ENCODE measurements at places on chromosomes 12 and 14.

- DNase-seq, result no peak
Observed at GRCh38 chr12:15842108-15842507, 40.1 kb upstream of the STRAP start.

DNA sequence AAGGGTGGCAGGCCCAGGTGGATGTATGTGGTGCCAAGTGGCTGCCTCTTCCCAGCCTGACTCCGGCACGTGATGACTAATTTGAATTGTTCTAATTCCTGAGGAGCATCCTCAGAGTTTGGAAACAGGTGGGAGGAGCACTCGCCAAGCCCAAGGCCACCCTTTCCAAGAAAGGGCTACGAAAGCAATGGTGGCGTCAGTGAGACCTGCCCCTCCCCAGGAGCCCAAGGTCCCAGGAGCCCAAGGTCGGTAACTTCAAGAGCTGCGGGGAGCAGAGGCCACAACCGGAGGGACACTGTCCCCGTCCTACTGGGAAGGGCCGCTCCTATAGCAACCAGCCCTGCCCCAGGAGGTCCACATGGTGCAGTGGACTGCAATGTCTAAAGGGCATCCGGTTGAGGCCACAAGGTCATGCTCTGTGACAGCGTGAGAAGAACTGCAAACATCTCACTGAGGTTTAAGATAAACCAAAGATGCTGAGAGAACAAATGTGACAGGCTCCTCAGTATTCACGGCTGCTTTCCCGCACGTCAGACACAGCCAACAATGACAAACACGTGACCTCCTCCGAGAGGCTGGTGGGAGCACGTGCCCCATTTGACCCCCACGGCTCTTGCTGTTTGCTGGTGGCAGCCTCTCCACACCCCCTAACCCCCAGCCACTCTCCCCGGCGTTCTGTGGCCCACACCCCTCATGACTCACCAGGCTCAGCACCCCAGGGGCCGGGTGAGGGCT lies 79.6 kb downstream of the ITPK1 start:
- no peak for DNase-seq

DNA sequence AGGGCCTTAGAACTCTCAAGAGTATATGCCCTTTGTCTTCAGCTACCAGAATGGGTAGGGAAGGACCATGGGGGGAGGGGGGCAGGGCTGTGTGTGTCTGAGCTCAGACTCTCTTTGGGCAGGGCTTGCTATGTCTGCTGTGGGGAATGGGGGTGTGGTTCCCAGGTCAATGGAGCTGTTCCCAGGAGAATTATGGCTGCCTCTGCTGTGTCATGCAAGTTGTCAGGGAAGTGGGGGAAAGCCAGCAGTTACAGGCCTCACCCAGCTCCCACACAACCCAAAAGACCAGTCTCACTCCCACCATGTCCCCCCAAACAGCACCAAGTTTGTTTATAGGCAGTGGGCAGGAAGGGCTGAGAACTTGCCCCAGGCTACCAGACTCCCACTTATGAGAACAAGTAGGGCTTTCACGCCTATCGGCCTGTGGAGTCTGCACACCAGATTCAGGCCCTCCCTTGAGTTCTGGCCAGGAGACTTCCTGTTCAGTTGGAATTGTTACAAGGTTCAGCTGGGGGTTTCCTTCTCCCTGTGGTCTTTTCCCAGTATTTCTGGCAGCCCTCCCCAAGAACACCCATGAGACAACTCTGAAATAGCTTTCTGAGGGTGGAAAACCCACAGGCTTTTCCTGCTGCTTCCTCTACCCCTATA lies 6.1 kb upstream of the SERPINA11 start:
- no peak for DNase-seq

DNA sequence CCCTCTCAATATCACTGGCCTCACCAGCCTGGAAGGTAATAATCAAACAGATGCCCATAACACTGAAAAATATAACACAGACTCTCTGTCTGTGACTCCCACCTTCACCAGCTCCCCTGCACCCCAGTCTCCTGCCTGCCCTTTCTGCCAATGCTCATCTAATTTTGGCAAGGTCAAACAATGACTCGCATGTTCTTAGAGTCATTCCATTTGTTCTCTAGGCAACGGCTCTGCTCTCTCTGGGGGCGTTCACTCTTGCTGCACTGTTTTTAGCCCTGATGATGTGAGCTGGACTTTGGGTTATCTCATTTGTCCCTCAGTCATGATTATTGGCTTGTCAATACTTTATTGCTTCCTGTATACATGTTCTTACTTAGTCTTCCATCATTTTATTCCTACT lies 691.8 kb downstream of the FLRT2 start:
- DNase-seq, result no peak

GRCh38 chr12:107092669-107093416 lies 506 bp downstream of the CRY1 start:
- DNase-seq, result peak; percentile 51

DNA sequence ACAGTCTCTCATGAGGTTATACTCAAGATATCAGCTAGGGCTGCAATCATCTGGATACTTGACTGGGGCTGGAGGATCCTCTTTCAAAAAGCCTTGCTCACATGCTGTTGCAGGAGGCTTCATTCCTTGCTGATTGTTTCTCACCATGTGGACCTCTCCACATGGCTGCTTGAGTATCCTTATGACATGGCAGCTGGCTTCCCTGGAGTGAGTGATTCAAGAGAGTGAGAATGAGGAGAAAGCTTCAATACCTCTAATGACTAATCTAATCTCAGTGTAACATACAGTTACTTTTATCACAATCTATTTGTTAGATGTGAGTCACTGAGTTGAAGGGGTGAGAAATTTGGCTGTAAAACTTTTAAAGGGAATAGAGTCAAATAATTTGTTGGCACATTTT lies 14.4 kb upstream of the SDR39U1 start:
- DNase-seq, result no peak

DNA sequence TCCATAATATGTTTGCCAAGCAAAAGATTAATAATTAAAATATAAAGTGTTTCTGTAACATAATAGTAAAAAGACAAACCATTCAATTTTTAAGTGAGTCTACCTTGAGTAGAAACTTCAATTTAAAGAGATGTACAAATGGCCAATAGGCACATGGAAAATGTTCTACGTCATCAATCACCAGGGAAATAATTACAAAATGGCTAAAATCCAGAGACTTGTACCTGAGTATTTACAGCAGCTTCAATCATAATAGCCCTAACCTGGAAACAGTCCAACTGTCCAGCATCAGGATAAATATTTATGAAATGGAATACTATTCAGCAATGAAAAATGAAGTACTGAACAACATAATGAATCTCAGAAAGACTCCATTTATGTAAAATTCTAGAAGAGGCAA lies 95.5 kb upstream of the FAR2 start:
- DNase-seq, result no peak

- DNase-seq, result no peak
Observed at GRCh38 chr14:38496092-38496491, 240.2 kb upstream of the CLEC14A start.

DNA sequence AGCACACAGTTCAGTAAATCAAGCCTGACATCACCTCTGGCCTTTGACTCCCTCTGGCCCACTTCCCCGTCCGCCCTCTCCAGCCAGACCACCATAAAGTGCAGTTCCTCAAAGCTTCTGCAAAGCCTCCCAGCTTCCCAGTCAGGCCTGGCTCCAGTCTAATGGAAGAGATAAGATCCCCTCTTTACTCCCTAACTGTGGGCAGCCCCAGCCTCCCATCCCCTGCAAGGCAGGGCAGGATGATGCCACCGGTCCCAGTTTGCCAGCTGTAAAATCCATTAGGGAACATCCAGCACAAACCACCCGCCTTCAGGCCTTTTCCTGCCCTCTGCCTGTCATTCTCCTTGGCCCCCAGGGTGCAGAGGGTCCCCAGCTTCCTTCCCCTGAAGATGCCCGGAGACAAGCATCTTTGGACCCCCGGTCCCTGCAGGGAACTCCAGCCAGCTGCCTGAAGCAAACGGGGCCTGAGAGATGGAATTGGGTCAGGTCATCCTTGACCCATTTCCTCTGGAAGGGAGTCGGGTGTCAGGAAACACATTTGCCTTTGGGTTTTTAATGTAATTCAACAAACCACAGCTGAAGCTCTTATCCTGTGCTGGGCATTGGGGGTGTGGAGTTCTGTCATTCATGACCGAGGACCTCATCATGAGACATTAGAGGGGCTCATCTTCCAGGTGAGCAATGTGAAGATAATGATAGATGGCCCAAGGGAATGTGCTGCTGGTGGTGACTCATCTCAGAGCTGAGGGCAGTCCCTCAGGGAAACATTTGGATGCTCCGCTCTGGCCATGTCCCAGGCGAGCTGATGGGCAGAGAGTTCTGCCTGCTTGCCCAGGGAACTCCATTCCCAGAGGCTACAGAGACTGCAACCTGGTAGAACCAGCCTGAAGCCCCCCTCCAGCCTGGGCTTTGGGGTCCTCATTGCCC lies 93.8 kb upstream of the CLMN start:
- DNase-seq, result no peak

GRCh38 chr14:43853541-43853940 lies 653.5 kb downstream of the FSCB start:
- DNase-seq, result no peak

GRCh38 chr12:132617822-132618682 lies 524 bp upstream of the P2RX2 start:
- DNase-seq, result no peak

DNA sequence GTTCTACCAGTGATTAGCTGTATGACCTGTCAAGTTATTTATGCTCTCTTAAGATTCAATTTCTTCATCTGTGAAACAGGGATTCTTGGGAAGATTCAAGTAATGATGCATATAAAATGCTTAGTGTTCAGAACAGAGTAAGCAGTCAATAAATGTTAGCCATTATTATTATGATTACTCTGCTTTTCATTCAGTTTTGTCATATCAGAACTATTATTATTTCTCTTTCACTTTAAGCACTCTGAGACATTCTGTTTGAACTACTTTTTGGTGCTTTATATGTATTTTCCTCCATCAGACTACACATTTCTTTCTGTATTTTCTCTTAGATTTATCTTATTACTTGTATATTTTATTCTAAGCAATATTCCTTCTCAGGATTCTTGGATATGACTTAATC lies 81.2 kb downstream of the CFAP54 start:
- no peak for DNase-seq

DNA sequence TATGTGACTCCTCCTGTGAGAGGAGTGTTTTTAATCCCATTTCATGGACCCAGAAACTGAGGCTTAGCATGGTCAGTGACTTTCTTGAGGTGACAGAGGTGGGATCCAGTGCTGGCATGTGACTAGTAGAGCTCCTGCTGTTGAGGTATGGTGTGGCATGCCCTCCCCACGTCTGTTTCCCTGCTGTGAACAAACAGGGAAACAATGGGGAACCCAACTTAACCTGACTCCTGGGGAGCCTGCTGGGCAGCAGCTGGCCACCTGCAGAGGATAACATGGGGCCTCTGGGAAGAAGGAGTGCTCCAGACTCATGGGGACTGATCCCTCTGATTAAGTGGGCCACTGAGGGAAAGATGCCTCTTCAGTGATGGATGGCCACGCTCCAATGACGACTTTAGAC lies 114.0 kb downstream of the BEGAIN start:
- DNase-seq, result no peak

DNA sequence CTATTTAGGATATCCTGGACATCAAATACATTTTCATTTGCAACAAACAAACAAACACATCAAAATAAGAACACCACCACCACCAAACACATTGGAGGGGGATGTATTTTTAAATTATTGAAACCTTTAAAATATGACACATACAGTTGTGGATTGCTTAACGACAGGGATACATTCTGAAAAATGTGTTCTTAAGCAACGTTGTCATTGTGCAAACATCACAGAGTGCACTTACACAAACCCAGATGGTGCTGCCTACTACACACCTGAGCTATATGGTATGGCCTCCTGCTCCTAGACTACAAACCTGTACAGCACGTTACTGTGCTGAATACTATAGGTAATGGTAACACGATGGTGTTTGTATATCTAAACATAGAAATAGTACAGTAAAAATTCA lies 19.4 kb downstream of the PYGL start:
- no peak for DNase-seq

DNA sequence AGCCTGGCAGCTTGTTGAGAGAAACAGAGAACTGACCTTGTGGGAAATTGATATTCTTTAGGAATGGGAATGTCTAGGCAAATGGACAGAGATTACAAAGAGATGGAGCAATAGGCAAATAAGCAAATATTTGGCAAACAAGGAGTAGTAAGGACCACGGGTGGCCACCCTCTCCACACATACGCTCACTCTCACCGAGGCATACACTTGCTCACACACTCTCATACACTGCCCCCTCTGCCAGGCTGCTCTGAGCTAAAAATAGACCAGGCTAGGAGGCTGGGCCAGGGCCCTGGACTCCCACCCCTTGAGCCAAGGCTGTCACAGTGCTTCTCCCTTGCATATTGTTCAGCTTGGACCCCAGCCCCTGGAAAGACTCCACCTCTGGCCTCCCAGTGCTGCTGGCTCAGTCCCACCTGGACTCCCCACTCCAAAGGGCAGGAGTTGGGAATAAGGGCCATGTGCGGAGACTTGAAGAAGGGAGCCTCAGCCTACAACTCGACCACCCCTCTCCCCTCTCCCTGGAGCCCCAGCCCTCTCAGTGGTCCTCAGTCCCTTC lies 1.1 kb downstream of the PPP1R1A start:
- DNase-seq, result peak; percentile 85

GRCh38 chr12:95397571-95397970 lies 76.4 kb upstream of the METAP2 start:
- no peak for DNase-seq

GRCh38 chr12:132074216-132074615 lies 69.9 kb downstream of the DDX51 start:
- no peak for DNase-seq

DNA sequence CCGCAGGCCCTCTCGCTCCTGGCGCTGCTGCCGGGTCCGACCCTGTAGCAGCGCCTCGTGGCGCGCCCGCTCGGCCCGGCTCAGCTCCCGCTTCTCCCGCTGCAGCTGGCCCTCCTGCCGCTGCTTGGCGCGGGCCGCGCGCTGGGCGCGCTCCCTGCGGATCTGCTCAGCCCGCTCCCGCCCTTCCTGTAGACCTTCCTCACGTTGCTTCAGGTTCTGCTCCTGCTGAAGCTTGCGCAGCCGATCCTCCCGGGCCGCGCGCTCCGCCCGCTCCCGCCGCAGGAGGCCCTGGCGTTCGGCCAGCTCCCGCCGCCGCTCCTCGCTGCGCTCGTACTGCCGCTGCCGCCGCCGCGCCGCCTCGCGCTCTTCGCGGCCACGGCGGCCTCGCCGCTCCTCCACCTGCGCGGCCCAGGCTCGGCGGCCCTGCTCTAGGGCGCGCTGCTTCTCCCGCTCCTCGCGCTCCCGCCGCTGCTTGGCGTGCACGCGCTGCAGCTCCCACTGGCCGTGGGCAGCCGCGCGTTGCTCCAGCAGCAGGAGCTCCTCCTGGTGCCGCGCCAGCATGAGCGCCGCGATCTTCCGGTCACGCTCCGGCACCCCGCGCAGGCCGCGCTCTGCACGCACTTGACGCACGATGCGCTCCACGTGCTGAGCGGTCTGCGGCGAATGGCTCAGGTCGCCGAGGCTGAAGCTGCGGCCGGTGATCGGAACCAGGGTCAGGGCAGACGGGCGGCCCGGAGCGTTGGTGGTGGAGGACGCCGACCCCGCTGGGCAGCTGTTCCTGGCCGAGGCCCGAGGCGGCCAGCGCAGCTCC lies 2.4 kb downstream of the CCDC177 start:
- DNase-seq, result peak; percentile 28

GRCh38 chr14:94386085-94387031 lies 2.0 kb downstream of the SERPINA1 start:
- no peak for DNase-seq
